ENCODE measurements at places on chromosomes 2 and 18.

DNA sequence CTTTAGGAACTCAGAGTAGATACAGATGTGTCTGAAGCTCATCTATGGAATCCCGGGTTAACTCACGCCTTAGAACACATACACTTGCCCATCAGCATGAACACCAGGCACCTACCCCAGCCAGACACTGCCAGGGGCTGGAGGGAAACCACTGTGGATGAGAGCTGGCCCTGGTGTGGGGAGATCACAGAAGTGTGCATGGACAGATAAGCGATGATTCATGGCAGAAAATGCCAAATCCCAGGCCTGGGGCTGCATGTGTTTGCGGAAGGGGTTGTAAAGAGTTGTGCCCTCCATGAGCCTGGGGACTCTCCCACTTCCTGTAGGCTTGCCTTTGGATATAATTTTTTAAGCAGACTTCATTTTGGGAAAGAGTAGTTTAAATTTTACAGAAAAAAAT is 193.4 kb downstream of the FHOD3 start:
- DNase-seq, result peak; percentile 50

- no peak for DNase-seq
Measured at GRCh38 chr18:69000366-69000765, 202.5 kb downstream of the CCDC102B start.

GRCh38 chr18:13232971-13233786 is 14.6 kb downstream of the LDLRAD4 start:
- no peak for DNase-seq

DNA sequence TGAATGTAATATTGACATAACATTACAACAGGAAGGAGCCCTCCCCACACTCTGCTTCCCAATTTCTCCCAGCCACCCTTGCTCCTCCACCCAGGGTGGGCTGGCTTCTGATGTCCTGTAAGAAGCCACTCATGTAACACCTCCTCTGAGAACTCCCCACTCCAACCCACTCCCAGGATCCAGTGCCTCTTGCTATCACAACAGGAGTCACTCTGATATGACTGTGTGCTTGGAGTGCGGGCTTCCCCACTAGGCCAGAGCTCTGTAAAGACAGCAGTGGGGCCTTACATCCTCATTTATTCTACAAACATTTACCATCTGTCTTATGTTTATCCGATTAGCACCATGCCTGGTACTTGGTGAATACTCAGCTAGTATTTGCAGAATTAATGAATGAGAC is 65.1 kb downstream of the PTGR3 start:
- no peak for DNase-seq
